ENCODE measurements at places on chromosomes 2 and 18. TPM values are rescaled to one million over a fixed set of nuclear protein-coding genes. Genes with fewer than 3 reads are reported as not detected.
A peak's percentile ranks its signal among the peaks of the same experiment; 100 is the strongest.

Gene TMEM37
- 6.1 TPM for total RNA-seq

Gene COA5
- 23.1 TPM for total RNA-seq

DNA sequence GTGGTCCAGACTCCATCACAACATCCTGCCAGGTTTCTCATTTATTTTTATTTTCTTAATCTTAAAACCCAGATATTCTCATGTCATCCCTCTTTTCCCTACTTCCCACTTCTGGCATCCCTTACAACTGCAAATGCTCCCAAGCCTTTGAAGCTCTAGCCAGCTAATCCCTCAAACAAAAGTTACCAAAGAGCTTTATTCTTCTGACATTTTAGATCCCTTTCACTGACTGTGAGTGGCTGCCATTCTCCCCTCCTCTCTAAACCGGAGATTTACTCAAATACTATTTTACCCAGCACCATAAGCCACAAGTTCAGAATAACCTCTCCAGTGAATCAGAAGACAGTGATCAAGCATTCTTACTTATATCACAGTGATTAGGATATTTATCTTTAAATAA lies 569.0 kb upstream of the SYT4 start:
- DNase-seq, result no peak

DNA sequence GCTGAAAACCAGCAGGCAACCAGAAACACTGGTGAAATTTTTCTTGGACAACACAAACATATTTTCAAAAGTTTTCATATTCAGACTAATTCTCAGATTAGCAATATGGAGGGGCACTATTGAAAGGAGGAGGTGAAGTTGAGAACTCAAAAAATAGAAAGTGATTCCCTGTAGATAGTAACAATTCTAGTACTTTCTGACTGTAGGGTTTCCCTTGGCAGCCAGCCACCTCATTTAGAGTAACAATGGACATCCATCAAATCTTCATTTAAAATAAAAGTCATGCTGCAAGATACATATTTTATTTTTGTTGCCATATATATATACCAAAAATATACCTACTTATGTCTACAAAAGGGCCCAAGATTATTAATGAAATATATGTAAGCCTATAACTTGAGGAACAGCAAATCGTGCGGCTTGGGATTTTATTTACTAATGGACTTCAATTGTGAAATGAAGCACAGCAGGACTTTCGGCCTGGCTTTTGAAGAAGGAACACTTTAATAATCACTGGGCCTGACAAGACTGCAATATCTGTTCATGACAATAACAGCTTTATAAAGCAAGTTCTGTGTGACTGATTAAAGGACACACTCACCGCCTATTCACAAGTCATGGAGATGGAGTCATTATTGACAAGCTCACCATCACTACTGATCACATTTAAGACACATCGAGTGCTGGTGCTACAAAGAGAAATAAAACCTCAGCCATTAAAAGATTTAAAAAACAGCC lies 6.8 kb upstream of the NR4A2 start:
- no peak for DNase-seq

DNA sequence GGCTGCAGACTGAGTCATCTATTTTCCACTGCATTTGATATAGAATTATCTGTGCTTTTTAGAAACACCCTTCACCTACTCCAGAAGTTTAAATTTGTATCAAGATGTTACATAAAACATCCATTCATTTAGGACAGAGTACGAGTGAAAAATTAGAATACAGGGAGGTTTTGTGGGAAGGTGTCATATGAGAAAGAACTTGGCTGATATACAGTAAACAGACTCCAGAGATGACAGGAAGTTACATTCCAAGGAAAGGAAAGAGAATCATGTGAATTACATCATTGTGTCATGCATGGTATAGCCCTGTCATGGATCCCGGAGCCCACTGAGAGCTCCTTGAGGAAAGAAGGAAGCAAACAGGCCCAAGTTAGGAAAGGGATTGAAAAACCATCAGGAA lies 341.5 kb upstream of the PKDCC start:
- no peak for DNase-seq

DNA sequence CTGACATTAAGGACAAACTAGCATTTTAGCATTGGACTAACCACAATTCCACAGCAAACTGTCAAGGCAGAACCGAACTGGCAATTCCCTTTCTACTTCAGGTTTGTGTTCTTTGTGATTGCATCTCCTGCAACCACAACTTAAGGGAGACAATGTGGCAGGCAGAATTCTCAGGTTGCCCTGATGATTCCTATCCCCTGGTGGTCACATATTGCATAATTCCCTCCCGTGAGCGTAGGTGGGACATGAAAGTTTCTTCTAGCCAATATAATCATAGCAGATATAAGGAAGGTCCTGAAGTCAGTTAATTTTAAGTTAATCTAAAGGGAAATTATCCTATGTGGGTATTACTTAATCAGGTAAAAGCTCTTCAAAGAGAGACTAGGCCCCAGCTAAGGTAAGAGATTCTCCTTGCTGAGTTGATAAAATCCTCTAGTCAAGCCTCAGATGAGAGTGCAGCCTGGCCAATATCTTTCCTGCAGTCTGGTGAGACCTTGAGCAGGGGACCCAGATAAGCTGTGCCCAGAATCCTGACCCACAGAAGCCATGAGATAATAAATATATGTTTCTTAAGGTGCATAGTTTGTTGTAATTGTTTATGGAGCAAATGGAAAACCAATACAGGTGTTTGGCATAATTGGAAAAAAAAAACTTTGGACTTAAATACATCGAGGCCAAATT lies 45.9 kb upstream of the TNP1 start:
- DNase-seq, result no peak

DNA sequence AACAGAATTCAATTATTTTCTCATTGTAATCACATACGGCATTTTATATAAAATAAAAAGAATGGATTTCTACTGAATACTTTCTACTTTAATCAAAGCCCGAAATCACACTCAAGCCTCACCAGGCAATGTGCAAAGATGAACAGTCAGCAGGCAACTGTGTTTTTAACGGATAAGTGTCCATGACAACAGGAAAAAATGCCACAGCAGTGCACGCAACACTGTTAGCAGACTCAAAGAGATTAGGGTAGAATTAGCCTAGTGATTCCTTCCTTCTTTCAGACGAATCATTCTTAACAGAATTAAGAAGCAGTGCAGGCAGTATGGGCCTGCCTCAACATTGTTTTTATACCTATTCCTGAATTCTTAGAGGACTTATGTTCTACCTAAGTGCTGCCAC lies 135.6 kb downstream of the CDH2 start:
- DNase-seq, result no peak

GRCh38 chr2:133953524-133953923 lies 300.3 kb upstream of the MGAT5 start:
- no peak for DNase-seq

DNA sequence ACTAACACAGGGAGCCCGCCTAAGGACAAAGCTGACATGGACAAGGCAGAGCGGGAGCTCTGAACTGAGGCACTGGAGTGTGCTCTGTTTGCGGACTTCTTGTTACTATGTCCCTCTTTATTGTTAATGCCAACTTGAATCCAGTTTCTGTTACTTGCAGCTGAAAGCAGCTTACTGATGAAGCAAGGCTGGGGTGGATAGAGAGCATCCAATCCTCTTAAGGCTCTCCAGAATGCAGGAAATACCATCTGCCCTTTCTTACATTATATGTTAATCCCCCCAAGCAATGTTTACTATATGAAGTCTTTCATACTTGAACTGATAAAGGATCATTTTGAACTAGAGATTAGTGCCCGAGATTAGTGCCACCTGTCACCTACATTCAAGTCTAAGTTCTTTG lies 9.4 kb downstream of the FAM210A start:
- no peak for DNase-seq

- DNase-seq, result no peak
Measured at GRCh38 chr2:112023707-112024106, 31.4 kb upstream of the TMEM87B start.

GRCh38 chr18:37873416-37873815 lies 307.8 kb upstream of the CELF4 start:
- no peak for DNase-seq

DNA sequence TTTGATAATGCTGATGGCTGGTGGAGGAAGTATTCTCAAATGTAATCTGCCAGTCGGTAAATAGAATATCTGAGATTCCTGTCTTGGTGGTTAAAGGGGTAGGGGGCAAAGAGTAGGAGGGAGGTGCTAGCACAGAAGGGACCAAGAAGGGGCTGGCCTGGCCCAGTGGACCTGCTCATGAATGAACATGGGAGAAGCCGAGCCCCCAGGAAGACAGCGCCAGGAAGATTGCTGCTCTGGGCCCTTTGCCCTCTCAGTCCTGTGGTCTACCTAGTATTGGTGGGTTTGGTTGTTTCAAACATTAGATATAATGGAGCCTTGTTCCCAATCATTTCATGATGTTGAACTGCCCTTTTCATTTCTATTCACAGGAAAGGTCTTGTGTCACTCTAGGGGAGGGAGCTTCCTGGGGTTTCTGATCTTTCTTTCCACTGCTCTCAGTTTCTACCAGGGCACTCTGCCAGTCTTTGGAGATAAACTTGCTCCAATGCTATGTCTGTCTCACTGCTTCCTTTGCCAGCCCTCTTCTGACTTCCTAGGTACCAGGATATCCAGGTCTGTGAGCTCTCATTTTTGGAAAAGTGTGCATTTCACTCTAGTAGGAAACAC lies 5.3 kb upstream of the MOCOS start:
- DNase-seq, result no peak

GRCh38 chr2:137892739-137893138 lies 71.5 kb upstream of the HNMT start:
- no peak for DNase-seq

GRCh38 chr2:226274143-226274542 lies 525.5 kb downstream of the IRS1 start:
- DNase-seq, result no peak

- peak; percentile 32 for DNase-seq
Measured at GRCh38 chr2:96404446-96405373, 69.1 kb downstream of the NCAPH start.
